Stimulated activated naive CD4-positive, alpha-beta T cell treated with Interleukin-2 at 50 U/mL for 16 hours (primary cell): ENCODE measurements at places on chromosomes 6 and 20.

DNA sequence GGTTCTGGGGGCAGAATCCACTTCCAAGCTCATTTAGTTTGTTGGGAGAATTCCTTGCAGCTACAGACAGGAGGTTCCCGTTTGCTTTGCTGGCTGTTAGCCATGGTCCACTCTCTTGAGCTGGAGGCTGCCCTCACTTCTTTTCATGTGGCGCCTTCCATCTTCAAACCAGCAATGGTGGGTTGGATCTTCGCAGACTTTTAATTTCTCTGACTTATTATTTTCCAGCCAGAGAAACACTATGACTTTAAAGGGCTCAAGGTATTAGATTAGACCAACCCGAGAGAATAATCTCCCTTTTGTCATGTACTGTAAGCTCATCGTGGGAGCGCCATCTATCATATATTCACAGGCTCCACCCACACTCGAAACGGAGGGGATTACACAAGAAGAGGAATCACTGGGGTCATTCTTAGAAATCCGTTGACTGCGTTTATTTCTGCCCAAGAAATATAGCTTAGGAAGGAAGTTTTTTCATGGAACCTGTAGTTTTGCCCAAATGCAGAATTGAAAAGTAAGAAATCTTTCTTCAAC, 38.9 kb downstream of the SAMD5 start:
- DNase-seq: no peak

- no peak for DNase-seq
Measured at GRCh38 chr6:2187826-2188225, 57.6 kb downstream of the GMDS start.

DNA sequence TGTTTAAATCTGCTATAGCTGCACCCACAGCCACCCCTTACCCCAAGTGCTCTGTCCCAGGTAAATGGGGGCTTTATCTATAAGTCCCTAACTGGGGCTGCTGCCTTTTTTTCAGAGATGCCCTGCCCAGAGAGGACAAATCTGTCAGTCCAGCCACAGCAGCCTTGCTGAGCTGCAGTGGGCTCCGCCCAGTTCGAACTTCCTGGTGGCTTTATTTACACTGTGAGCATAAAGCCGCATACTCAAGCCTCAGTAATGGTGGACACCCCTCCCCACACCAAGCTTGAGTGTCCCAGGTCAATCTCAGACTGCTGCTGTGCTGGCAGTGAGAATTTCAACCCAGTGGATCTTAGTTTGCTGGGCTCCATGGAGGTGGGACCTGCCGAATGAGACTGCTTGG, 505.2 kb downstream of the CBLN4 start:
- no peak for DNase-seq

DNA sequence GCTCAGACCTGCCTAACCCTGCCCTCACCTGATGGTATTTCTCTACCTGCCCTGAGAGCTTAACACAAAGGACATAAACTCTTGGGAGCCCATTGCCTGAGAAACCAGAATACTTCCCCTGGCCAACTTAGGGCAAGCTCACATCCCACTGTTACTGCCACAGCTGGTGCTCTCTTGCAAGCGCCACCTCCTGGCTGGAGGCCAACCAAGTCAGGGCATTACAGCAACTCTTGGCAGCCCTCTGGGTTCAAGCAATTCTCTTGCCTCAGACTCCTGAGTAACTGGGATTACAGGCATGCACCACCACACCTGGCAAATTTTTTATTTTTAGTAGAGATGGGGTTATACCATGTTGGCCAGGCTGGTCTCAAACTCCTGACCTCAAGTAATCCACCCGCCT, 70.1 kb downstream of the HECA start:
- no peak for DNase-seq
